ENCODE measurements at places on chromosomes 6 and 20.

DNA sequence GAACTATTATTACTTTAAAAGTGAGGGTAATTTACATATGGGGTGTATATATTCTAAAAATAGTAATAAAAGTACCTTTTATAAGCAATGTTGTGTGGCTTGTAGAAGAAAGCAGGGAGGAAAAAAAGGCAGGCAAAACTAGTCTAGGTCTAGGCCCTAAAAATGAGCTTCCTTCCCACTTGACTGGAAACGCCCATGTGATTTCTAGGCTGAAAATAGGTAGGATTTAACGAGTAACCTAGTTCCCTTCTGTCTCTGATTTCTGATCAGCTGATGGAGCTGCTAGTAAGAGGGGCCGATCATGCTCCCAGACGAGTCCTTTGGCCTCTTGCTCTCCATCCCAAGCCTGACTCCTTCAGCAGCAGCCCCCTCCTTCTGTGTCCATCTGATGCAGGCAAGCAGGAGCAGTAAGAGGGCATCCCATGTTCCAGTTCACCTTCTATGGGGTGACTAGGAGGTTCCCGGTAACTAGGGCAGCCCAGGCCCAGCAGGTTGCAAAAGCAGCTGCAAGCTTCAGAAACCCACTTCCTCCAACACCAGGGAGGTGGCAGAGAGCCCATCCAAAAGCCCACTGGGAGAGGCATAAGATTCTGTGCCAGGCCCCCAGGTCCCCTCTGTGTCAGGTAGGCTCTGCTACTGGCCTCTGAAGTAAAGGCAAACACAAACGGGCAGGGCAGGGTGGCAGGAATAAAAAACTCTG is 24.4 kb downstream of the TBC1D20 start:
- no peak for DNase-seq

- peak; percentile 98 for DNase-seq
Observed at GRCh38 chr6:32175711-32176475, at the start of gene AGPAT1. Gene AGPAT1, minus strand, starts transcription at chr6:32176084. Its CDS starts 4,588 bp downstream, at chr6:32171496.

DNA sequence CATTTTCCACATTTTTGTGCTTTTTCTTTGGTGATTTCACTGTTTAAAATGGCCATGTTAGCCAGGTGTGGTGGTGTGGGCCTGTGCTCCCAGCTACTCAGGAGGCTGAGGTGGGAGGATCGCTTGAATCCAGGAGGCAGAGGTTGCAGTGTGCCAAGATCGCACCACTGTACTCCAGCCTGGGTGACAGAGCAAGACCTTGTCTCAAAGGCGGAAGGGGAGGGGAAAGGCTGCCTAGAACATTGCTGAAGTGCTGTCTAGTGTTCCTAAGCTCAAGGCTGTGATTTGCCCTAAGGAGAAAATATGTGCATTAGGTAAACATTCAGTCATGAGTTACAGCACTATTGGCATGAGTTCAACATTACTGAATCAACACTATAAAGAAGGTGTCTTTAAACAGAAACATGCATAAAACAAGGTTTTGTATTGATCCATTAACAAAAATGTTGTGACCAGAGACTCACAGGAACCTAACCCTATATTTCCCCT is 14.0 kb downstream of the ZC2HC1B start:
- no peak for DNase-seq

DNA sequence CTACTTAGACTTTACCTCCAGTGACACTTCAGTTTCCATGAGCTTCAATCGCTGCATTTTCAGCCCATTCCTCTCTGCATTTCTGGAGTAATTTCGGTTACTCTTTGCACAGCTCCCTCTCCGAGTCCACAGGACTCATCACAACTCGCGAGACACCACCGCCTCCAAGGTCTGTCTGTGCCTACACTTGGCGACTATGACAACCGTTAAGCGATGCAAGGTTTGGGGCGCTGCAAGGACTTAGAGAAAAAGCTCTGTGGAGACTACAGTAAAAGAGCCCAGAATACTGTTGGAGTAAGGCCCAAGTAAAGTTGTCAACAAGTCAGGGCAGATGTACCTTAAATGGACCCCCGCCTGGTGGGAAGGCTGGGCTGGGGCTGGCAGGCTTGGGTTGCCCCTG is 95.7 kb upstream of the RPS6KA2 start:
- DNase-seq, result no peak

GRCh38 chr20:6559791-6560190 is 207.7 kb upstream of the BMP2 start:
- no peak for DNase-seq

DNA sequence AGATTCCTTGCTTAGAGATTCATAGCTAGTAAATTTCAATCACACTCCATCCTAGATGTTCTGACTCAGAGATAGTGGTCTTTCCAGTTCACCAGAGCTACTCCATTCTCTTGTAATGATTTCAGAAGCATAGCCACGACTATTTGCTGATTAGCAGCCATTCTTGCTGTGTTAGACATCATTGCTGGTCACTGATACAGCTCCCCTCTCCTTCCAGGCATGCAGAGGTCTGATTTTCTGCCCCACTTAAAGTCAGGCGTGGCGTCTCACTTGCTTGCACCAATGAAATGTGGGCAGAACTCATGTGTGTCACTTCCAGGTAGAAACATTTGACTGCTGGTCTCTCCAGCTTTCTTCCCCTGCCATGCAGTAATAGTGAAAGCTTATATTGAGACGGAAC is 168.9 kb upstream of the JARID2 start:
- DNase-seq, result peak; percentile 52

- DNase-seq, result no peak
Observed at GRCh38 chr20:51457533-51457932, 85.0 kb downstream of the NFATC2 start.

GRCh38 chr6:150600301-150601017 is 774 bp downstream of the PLEKHG1 start:
- peak; percentile 90 for DNase-seq

Data from kidney (tissue), 22 donors.